Bone marrow (tissue), 2 donors: ENCODE measurements at places on chromosomes 2 and 18.

- peak; percentile 66 for DNase-seq
Measured at GRCh38 chr18:35231052-35231451, 9.8 kb upstream of the ZNF397 start.

DNA sequence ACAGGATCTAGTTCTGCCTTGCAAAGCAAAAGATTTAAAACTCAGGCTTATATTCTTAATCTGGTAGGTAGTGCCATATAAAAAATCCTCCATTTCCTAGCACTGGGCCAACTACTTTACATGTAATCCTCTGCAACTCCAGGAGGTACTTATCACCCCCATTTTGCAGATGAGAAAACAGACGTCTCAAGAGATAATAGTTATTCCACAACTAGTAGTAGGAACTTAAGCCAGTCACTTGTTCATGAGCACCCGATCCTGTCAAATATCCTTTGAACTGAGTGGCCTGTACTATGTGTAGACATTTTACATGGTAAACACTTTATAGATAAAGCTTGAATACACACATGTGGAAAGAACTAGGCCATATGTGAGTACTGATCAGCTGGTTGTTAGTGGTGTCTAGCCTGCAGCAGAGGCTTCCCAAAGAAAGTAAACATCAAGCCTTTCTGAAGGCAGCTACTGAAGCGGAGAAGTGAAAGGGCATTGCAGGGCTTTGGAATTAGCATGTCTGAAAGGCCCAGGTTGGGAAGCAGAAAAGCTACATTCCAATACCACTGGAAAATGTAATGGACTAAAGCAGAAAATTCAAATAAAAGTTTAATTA is 48.0 kb downstream of the NAB1 start:
- no peak for DNase-seq

DNA sequence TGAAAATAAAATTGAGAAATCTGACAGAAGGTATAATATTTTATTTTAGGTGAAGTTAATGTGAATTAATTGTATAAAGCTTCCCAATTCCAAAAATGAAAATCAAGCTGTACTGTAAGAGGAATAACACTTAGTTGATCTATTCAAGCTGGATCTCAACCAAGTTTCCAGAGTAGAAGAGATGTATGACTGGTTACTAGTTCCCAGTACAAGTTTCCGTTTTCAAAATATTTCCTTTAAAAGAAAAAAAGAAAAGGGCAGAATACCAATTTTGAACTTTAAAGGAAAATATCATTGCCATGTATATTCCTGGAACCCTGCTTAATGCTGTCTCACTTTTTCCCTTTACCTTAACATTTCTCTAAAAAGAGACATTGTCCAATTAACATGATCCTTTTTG is 308.5 kb downstream of the IRS1 start:
- no peak for DNase-seq

DNA sequence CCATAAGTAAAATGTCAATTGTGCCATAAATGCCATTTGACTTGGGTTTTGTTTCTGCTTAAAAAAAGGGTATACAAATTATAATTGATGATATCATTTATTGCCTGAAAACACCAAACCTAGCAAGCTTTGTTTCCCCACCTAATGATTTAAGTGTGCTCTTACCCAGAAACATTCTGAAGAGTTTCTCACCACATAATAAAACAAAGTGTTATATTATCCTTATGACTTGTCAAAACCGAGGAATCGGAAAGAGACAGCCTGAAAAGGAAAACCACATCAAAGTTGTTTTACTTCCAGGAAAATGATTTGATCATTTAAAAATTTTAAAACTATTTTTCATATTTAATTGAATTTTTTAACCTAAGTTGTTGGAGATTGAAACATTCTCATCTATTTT is 170.5 kb upstream of the SLC39A10 start:
- no peak for DNase-seq

DNA sequence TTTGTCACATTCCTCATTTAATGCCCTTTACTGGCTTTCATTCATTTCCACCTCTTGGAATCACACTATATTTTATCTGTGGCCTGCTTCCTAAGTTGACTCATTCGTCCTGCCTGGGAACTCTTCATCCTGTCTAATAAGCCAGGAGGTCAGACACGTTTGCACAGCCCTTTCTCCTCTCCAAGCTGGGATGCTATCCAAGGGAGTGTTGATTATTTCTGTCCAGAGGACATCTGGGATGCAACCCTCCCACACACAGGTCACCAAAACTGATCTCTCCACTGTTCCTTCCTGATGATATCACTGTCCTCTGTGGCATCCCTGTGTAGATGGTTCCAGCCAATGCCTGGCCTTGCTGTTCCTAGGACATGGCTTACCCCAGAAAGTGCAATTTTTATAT is 79.8 kb upstream of the NOSTRIN start:
- DNase-seq: no peak

DNA sequence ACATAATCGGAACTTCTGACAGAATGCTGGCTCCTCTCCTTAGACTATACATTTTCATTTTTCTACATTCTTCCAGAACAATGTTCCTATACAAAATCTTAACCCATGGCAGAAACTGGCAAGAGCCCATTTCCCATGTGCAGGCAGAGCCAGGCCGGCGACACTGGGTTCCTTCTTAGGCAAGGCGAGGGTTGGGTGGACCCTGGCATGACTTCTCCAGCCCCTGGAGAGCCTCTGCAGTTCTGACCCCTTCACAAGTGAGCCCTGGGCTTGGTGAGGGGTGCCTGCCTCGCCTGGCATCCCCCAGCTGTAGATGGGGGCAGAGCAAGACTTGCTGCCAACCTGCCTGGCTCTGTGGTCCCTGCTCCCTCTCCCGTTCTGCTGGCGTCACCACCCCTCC is 5.0 kb downstream of the GYPC start:
- no peak for DNase-seq

DNA sequence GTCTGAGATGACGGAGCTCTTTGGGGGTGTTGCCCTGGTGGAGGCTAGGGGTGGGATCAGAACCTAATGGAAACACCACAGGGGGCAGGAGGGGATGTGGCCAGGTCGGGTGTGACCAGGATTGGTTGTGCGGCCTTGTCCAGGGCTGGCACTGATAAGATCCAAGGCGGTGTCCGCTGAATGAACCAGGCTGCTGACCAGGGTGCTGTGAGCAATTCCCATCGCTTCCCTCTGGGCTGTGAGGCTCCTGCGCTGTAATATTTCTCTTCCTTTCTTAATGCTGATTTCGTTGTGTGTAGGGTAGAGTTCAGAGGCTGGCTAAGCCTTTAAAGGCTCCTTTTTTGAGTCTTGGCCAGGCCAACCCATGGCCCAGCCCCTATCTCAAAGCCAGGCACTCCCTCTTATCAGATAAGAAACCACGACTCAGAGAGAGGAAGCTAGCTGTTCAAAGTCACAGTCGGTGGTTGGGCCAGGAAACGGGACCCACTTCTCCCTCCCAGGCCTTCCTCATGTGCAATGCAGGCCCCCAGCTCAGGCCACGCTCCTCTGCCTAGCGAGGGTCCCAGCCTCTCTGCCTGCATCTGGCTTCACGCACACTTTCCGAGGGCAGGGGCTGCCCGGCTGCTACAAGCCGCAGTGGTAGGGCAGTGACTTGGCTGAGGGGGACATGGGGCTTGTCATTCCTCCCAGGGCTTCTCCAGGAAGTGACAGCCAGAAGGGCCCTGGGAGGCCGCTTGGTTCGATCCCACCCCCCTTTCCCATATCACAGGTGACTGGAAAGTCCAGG is 26.0 kb upstream of the FOSL2 start:
- peak; percentile 83 for DNase-seq

DNA sequence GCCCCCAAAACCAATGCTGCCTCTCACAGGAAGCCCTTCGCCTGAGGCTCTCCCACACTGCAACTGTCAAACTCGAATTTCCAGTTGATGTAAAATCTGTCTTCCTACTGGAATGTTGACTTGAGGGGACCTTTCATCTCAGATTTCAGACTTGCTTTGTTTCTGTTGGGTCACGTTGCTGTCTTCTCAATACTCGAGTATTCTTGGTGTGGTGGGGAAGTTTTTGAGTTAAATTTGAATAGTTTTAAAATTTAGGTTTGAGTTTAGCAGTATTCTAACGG is 50.8 kb downstream of the AGAP1 start:
- DNase-seq: no peak

GRCh38 chr18:14961991-14962390 is 214.0 kb downstream of the ANKRD30B start:
- DNase-seq: no peak

- no peak for DNase-seq
Measured at GRCh38 chr18:66674286-66674685, 70.4 kb upstream of the CDH19 start.
